IPS DF 19.7 (cell line): ENCODE measurements at places on chromosomes 3 and 15.

GRCh38 chr3:83816653-83817052 lies 1142.1 kb upstream of the CADM2 start:
- DNase-seq: no peak

- DNase-seq: no peak
Observed at GRCh38 chr3:157154563-157155330, 5.2 kb downstream of the CCNL1 start.

- no peak for DNase-seq
Observed at GRCh38 chr15:52653431-52653964, 25.7 kb downstream of the ATOSA start.

- DNase-seq: no peak
Observed at GRCh38 chr15:85443046-85443445, 62.6 kb downstream of the AKAP13 start.

DNA sequence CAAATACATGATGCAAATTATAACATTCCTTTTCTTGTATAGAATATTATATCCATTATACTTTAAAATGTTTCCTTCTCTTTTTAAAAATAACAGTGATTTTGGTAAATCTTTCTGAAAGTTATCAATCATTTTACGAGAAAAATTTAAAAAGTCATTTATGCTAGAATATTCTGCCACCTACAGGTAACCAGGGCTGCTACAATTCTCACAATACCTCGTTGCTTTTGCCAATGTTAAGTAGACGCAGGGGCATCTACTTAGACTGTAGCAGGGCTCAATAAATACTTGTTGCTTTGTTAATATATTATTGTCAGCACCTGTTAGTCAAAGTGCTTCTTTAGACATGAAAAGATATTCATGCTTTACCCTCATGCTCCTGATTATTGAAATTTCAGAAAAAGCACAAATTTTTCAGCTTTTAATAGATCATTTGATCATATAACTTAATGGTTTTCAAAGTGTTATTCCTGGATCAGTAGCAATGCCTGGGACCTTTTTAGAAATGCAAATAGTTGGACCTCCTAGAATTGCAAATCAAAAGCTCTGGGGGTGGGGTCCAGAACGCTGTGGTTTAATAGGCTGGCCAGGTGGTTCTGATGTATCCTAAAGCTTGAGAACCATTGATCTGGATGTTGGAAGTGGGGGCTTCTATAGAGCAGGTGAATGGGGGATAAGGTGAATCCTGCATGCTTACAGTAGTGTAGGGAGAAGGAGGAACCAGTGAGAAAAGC lies 223.6 kb upstream of the PDZRN3 start:
- DNase-seq: no peak

- no peak for DNase-seq
Observed at GRCh38 chr15:22240403-22240802, 160.1 kb downstream of the OR4M2 start.

DNA sequence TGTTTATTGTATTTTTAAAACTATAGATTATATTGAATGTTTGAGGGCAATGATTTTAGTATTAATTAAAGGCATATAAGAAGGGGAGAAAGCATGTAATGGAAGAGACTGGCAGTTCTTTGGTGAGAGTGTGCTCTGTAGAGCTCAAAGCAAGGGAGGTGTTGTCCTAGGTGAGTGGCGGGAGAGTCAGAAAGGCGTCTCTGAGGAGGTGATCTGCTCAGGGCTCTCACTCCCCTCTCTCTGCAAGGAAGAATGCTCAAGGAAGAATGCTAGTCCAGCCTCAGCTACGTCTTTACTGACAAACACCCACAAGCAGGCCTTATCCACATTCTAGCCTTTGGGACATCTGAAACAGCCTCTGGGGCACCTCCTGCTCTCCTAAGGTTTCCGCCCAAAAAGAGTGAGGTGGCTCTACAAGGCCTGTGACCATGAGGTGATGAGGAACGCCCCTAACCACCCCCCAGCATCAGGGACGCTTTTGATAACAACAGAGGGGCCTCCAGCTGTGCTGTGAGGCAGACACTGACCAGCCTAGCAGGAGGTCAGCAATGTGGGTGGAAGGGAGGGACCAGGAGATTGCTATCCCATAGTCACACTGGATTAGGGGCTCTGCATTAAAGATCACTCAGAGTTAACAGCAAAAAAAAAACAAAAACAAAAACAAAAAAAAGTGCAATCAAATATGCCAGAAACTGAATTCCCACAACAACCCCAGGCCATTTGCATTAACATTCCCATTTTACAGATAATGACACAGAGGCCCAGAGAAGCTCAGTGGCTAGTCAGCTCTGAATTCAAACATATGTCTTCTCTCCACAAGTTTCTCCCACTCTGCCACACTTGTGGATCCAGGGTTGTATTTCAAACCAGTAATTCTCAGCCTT lies 202.2 kb upstream of the CTNNB1 start:
- no peak for DNase-seq

DNA sequence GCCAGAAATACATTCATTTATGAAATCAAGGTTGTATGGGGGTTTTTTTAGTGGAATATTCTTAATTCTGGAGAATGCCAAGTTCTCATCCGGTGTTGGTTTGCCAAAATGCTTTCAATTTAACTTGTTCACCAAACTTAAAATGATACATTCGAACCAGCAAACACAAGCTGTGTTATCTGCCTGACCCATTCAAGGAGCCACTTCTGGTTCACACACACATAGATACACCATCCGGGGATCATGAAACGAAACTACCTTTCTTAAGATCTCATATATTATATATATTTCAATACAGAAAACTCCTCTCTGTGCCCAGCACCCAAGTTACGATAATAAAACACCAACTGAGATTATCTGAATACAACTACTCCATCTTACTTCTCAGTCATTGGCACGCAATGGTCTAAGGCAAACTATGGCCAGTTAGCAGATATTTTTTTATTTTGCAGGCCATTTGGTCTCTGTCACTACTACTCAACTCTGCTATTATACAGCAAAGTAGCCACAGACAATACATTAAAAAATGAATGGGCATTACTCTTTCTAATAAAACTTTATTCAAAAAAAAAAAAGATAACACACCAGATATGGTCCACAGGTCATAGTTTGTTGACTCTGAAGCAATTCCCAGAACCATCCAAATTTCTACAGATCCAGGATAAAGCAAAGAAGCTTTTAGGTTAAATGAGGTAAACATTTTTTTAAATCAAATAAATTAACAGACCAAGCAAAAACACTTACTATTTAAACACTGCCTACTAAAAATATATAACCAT lies 89.6 kb downstream of the TBL1XR1 start:
- no peak for DNase-seq

GRCh38 chr3:133734305-133734704 lies 11.9 kb upstream of the TF start:
- no peak for DNase-seq

- DNase-seq: no peak
Observed at GRCh38 chr3:151012753-151013152, 40.2 kb upstream of the CLRN1 start.

DNA sequence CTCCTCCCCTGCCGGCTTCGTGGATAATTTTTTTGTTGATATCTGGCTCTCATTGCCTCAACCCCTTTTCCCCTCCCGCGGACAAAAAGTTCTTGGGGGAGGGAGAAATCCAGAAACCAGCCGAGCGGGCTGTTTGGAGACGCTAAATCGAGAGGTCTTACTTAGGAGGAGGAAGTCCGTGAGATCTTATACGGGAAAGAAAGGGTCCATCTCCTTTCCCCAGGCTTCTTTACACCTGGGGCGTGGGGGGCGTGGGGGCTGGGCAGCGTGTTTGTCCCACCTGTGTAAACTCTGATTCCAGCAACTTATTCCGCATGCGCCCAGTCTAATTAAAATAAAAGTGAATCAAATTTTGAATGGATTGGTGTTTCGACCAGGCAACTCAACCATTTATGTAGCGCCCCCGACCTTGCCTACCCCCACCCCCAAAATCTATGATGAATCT lies 364 bp upstream of the CADPS start:
- DNase-seq: no peak

- DNase-seq: no peak
Observed at GRCh38 chr3:115804200-115804599, 180.9 kb downstream of the GAP43 start.

GRCh38 chr3:56986347-56986746 lies 74.1 kb upstream of the SPATA12 start:
- no peak for DNase-seq

GRCh38 chr3:25683882-25684281 lies 19.2 kb upstream of the TOP2B start:
- DNase-seq: no peak

- no peak for DNase-seq
Observed at GRCh38 chr3:196968233-196969133, at the start of gene PIGZ. Gene PIGZ (minus strand): TSS chr3:196968833. CDS start chr3:196952031, 16,802 bp downstream.

- no peak for DNase-seq
Observed at GRCh38 chr15:50229336-50229735, 36.2 kb downstream of the HDC start.

DNA sequence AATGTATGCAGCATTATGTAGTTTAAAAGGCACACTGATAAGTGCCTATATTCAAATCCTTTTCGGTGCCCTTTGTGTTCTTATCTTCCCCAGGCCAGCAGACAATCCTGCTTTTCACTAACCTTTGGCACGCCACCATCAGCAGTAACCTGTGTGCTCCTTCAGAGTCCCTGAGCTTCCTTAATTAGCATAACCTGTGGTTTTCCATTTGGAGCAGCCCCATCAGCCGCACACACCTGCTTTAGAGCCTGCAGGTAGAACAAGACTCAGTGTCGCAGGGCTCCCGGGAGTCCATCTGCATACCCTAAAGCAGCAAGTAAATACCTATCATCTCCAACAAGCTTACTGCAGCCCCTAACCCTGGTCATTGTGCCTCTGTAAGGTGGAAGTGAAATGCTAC lies 755.1 kb downstream of the ROBO2 start:
- DNase-seq: peak; percentile 86

GRCh38 chr3:64011685-64012084 lies 11.6 kb downstream of the PSMD6 start:
- DNase-seq: no peak

DNA sequence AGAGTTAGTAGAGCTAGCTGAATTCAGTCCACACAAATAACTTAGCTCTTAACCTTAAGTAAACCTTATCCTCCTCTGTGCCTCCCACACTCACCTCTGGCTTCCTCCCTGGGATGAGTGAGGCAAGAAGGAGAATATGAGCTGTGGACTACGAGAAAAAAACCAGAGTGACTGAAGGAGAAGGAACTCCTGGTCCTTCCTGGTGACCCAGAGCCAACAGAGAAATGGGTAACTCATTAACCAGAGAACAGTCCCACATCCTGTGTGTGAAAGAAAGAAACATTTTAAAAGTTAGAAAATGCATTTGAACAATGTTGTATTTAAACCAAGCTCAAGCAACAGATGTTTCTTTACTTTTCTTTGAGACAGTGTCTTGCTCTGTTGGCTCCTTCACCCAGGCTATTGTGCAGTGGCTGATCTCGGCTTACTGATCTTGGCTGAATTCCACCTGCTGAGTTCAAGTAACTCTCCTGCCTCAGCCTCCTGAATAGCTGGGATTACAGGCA lies 27.5 kb upstream of the FAM81A start:
- DNase-seq: no peak

DNA sequence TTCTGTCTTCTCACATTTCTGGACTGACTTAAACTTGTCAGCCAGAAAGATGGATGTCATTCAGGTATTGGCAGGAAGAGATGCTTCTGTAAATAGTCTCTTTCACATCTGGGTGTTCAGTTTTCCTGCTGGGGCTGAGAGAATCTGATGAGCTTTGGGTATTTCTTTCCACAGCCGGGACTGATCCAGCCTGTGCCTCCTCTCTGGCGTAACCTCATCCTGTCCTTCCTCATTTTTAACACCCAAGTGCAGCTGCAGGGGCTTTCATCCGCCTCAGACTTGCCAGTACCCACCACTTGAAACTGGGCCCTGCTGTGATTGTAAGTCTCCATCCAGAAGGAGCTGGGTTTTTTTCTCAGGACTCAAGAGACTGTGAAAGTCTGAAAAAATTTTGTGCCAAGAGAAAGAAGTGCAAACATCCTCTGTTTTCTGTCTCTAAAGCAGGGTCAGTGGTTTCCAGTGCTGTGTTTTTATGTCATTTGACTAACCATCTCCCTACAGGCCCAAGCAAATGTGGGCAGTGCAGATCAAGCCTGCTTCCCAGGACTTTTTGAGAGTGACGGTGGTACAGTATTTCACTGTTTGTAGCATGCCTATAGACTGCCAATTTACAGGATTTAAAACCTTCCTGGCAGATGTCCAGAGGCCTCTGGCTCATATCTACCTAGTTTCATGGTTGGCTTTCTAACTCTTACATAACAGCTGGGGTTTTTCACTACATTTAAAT lies 342.7 kb downstream of the PTPRG start:
- no peak for DNase-seq

DNA sequence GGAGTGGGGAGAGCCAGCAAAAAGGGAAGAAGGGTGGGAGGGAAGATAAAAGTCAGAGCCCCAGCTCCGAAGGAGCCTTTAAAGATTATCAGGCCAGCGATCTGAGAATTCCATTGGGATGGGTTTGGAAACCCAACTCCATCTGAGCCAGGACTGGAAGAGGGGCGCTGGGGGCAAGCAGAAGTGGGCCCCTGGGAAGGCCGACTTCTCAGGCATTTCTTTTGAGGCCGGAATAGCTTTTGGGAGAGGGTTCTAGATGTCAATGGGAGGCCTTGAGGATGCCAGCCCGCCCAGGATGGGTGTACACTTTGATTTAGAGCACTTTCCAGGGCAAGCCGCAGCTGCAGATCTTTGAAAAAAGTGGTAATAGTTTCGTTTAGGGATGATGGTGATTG lies 6.6 kb upstream of the SOX2 start:
- DNase-seq: no peak

DNA sequence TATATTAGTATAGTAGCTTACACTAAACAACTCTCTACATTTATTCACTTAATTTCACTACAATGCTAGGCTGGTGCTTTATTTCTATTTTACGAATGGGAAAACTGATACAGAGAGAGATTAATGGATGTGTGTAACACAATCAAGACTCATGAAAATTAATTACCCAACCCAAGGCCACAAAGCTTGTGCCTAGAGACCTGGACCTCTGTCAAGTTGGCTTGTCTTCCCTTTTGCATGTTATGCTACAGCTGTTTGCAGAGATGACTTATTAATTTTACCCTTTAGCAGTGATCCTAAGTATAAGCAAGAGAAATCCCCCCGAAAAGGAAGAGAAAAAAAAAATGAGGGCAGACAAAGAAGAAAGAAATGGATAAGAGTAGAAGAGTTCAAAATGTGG lies 162.5 kb downstream of the C3orf38 start:
- DNase-seq: no peak

DNA sequence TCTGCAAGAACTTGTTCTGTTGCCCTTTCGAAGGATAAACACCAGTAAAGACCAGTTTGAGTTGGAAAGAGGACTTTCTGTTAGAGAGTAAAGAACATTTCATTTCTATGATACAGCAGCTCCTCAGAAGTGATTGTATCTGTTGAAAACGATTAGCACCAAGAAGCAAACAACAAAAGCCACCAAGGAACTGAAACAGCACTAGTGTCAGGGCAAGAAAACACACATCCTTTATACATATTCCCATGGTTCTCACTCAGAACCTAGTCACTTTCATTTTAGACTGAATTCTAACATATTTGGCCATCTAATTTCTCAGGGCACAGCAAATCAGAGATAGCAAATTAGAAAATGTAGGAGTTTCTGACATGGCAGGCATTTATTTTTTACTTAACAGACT lies 116.1 kb downstream of the ATP1B3 start:
- DNase-seq: no peak
